ENCODE measurements at places on chromosomes 4 and X. TPM values are rescaled to one million over a fixed set of nuclear protein-coding genes. Genes with fewer than 3 reads are reported as not detected.

GALNTL6 gene
- 0.29 TPM for total RNA-seq

ZNF732 gene
- total RNA-seq, result 0.44 TPM

DNA sequence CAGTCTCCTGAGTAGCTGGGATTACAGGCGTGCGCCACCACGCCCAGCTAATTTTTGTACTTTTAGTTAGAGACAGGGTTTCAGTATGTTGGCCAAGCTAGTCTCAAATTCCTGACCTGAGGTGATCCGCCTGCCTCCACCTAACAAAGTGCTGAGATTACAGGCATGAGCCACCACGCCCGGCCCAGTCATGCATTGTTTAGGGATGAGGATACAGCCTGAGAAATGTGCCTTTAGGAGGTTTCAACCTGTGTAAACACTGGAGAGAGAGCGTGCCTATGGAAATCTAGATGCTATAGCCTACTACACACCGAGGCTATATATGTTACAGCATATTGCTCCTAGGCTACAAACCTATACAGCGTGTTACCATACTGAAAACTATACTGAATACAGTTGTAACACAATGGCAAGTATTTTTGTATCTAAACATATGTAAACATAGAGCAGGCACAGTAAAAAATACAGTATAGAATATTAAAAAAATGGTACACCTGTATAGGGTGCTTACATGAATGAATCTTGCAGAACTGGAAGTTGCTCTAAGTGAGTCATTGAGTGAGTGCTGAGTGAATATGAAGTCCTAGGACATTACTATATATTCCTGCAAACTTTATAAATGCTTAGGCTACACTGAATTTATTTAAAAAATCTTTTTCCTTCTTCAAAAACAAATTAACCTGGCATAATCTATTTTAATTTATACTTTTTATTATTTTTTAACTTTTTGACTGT is 588.2 kb upstream of the ADGRL3 start:
- no peak for DNase-seq

DNA sequence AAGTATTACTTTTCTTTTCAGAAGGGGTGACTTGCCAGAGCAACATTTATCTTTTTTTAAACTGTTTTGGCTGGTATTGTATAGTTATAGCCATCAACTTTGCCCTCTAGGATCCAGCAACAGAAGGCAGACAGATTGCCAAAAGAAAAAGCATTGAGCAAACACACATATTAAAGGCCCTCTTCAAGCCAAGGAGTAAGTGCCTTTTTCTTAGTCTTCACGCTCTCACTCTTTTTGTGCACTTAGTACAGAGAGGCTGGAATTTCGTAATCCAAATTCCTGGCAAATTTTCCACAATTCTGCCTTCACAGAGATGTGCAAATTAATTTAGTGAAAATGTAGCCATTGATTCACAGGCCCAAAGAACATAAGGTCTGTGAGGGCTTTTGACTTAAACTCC is 253.1 kb upstream of the EDA2R start:
- no peak for DNase-seq

ZDHHC9 gene
- total RNA-seq, result 34.3 TPM

GRCh38 chr4:140020457-140021361 is 133.3 kb downstream of the MAML3 start:
- no peak for DNase-seq

- peak; percentile 59 for DNase-seq
These were observed at the start of gene POF1B for GRCh38 chrX:85379174-85379907. Gene POF1B (minus strand): TSS chrX:85379665. CDS start chrX:85379454, 211 bp downstream.

TFDP3 gene
- not detected for total RNA-seq

DNA sequence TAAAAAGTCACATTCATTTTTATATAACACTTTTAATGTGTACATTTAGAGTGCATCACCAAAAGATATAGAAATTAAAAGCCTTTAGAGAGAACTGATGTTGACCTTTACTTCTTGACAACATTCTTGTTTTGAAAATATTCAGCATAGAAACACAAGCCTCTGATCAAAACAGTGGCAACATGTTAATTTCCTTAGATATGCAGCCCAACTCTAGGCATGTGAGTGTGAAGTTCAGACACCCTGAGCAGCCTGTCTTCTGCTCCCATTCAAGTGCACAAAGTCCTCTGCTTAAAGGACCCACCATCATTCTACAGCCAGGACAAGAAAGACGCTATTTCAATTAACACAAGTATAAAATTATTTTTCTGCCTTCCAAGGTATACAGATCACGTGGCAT is 60.0 kb downstream of the PPP3CA start:
- DNase-seq, result no peak

DNA sequence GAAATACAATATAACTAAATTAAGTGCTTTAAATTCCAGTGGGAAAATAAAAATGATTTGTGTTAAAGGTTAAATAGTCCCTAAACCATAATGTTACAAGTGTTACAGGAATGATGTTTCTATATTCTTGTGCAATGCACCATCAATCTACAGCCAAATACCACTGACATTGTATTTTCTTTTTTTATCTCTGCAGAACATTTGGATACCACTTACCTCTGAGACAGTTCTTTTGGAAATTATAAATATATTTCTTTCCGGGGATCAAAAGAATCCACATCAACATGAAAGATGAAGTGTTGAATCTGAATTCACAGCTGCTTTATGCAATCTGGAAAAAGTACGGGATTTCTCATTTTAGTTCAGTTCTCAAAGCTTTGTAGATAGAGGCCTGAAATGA is 518.3 kb upstream of the AGA start:
- no peak for DNase-seq

F8A3 gene
- total RNA-seq, result 3.5 TPM

ADAMTS3 gene
- total RNA-seq, result 0.94 TPM
